ENCODE measurements at places on chromosomes 11 and 22.

GRCh38 chr11:67119585-67120391 lies 725 bp downstream of the KDM2A start:
- DNase-seq = no peak

DNA sequence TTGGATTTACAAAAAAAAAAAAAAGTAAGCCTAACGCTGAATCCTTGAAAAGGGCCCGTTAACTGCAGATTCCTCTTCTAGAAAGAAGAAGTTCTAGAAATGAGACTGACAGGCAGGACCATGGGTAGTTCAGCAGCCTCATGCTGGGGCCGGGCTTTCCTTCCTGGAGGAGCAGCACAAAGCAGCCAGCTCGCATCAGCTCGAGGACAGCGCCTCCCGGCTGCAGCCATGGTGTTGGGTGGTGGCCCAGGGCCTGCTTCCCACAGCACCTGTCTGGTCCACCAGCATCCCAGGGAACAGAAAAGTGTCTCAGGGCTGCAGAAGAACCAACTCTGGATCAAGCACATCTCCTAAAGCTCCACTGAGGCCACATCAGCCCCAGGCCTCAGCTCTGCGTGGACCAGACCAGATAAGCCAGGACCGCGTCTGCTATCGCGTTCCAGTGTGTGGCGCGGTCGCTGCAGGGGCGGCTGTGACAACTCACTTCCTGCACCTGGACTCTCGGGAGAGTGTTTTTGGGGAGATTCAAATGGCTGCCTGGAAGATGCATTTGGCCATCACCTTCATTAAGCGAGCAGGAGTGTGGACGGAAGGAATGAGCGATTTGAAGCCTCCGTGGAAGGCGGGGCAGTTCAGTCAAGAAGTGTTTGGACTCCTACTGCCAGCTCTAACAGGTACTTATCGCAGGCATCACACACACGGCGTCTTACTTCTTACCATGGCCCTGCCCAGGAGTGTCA lies 53.5 kb downstream of the MYH9 start:
- no peak for DNase-seq

GRCh38 chr22:44158816-44159215 lies 21.9 kb upstream of the PARVG start:
- no peak for DNase-seq

DNA sequence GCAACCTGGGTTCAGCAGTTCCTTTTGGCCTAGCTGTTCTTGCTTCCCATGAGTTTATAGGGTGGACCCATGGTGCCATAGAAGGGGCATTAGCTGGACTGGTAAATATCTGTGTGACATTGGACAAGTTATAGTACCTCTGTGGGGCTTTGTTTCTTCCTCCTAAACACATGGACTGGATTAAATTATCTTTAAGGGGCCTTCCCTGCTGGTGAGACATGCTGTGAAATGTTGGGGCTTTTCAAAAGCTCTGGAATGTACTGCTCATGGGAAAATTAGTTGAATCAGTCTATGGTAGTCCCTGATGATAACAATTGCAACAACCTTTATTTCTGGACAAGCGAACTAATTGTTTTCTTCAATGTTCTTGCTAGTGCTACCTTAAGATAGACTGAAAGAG lies 276.2 kb downstream of the BLID start:
- no peak for DNase-seq

DNA sequence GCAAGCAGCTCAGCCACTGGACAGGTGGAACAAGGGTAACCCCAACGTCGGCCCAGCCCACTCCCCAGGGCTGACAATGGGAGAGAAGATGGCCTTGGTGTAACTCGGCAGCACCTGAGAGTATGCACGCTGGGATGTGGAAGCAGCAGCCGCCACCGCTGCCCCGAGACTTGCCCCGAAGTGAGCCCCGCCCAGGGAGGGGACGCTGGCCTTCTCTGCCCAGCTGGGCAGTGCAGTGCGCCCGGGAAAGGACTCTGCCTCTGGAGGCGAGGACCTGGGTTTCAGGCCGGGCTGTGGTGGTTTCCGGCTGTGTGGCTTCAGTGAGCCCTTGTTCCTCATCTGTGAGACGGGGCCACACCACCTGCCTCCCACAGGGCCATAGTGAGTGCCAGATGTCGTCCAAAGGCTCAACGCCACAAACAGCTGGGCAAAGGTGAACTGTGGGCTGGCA lies 8.6 kb upstream of the POLDIP3 start:
- DNase-seq = no peak

- no peak for DNase-seq
Measured at GRCh38 chr22:20881231-20881630, 22.4 kb downstream of the SNAP29 start.

GRCh38 chr11:13216711-13217075 lies 60.9 kb upstream of the BMAL1 start:
- no peak for DNase-seq

DNA sequence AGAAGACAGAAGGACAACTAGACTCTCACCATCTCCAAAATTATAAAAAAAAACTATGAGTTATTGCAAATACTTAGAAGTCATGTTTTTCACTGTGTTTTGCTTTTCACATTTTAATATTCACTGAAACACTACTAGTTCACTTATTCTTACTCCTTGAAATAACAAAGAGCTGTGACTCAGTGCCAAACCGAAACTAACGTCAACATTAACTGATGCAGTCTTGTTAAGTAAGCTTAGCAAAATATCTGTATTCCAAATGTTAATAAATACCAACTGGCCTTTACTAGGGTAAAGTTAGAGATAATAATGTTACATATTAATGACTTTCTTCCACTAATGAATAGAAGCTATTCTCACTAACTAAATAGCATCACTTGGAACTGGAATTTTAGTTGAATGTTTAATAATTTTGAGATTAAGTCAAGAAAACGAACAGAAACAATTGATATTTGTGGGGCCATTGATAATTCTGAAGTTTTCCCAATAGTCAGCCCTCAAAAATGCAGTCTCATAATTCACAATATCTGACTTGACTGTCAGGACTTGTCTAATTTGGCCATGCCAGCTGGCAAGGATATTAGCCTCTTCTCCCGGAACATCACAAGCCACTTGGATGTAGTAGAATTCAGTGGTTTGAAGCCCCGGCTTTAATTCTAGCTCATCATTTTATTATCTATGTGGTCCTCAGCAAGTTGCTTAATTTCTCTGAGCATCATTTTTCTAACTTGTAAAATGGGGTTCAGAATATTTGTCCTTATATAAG lies 230.1 kb upstream of the DDI1 start:
- DNase-seq = no peak

DNA sequence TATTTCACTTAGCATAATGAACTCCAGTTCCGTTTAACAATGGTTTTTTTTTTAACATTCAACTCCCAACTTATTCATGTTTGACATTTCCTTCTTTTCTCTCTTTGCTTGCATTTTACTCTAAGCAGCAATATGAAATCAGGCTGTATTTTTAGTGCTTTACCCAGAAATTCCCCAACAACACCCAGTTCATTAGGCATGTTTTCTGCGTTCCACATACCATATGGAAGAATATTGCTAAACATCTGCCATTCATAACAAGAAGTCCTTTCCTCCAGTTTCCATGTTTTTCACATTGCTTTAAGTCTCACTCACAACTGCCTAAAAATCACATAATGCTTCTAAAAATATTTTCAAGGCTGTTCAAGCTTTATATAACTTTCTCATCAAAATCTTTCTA lies 45.8 kb downstream of the PLAAT5 start:
- no peak for DNase-seq

DNA sequence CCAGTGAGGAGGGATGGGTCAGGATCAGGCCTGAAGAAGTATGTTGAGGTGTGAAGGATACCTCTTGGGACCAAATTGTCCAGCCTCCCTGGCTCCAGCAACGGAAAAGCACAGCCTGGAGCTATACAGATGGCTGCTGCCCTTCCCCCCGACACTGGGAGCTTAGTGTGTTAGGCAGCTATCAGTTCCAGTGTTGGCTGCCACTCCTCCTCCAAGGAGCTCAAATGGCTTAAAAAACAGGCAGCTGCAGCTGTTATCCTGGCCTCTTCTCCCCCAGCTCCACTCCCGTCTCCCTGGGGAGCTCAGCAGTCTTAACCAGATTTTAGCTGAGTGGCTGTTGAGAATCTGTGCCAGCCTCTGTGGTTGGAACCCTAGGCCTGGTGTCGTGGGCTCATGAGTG lies 225.0 kb downstream of the JRKL start:
- DNase-seq = no peak

DNA sequence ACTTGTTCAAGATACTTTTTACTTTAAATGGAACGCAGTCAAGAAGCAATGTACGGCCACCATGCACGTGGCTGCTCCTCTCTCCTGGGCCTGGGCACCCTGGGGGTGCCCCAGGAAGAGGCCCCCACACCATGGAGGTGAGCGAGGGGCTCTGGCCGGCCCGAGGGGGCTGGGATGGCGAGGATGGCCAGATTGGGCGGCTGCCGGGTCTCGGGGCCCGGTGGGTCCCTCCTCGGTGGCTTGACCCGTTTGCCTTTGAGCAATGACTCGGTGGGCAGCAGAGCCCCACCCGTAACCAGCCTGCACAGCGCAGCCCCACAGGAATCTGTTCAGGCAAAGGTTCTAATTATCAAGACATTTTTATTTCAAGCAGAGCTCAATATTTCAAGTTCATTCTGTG lies 167.4 kb downstream of the BRD1 start:
- DNase-seq = no peak

- no peak for DNase-seq
Measured at GRCh38 chr11:126375726-126376125, 20.2 kb downstream of the ST3GAL4 start.

- no peak for DNase-seq
Measured at GRCh38 chr22:28608546-28608945, 71.1 kb downstream of the TTC28 start.

DNA sequence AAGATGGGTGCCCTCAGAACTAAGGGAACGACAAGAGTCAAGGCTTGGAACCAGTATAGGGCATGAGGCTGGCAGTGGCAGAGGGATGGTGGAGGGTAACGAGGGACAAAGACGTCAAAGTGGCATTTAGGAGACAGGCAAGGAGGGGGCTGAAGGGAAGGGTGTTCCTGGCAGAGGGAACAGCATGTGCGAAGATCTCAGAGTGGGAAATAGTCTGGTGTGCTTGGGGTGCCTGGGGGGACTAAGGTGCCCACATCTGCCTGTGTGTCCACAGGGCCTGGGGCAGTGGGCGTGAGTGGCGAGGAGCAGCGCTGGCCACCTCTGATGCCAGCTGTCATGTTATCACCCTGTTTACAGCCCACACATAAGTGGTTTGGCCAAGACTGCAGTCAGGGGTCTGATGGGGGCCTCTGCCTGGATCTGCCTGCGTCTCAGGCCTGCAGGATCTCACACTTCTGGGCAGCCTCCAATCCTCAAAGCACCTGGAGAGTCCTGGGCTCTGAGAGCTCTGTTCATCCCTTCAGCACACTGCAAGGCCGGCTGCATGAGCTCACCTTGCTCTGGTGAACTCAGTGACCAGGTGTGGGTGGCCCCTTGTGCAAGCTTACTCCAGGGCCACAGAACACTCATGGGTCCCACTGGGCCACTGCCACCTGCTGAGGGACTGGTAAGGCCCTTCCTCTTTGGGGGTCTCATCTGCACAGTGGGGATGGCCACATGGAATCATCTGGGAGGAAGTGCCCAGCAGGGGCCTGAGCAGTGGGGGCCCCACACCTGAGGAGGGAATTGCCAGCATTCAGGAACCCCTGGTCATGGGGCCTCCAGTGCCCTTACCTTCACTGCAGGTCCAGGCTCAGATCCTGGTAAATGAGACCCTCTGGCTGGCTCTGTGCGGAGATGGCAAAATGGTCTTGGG lies 89.7 kb upstream of the SHISAL1 start:
- DNase-seq = no peak

DNA sequence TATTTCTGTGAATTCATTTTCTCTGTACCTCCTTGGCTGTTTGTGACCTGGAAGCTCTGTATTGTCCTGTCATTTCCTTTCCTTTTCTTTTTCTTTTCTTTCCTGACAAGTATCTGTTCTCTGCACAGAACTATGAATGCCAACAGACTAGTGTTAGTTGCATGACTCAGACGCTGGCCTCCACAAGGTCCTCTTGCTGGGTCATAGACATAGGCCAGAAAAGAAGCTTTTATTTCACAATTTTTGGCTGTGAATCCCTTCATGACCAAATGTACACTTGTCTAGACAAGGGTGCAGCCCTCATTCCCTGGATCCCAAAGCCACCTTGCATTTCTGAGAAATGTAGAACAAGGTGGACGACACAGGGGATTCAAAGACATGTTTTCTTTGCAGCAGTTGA lies 104.1 kb upstream of the MTNR1B start:
- no peak for DNase-seq

DNA sequence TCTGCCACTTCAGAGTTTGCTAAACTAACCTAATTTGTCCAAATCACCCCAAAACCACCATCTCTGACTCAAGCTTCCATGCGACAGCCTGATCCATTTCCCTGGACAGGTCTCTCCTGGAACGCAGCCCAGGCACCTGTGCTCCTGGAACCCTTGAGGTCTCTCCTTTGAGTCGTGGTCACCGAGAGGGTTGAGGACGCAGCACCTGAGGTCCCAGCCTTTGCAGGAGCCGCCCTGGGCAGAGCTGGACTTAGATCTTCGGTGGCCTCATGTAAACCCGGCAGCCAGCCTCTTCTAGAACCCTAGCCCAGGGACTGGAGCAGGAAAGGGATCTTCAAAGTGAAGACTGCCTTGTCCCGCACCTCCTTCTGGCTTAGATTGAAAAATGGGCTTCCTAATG lies 37.6 kb downstream of the ASRGL1 start:
- DNase-seq = no peak

GRCh38 chr11:66011239-66011784 lies 496 bp upstream of the CST6 start:
- DNase-seq = no peak

DNA sequence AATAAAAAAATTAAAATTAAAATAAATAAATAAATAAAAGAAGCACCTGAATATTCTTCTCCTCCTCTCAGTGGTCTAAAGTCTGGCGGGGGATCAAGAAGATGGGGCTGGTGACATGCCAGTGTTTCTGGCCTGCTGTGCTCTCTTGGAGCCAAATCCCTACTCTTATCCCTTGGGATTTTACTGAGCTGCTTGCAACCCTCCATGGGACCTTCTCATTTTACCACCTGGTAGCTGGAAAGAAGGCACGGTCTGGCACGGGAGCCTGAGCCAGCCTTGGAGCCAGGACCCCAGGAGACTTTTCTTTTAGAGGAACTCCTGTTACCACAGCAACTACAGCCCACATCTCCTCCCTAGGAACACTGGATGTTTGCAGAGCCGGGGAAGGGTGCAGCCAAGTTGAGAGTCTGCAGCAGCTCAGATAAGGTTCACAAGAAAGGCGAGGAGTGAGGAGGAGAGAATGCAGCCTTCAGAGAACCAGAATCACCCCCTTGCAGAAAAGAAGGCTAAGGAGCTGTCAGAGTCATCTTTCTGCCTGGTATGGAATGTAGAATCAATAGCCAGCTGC lies 21.4 kb downstream of the CD6 start:
- DNase-seq = no peak

- no peak for DNase-seq
Measured at GRCh38 chr11:2380807-2381350, 3.8 kb downstream of the CD81 start.
